ENCODE measurements at places on chromosomes 12 and 14. TPM values are rescaled to one million over a fixed set of nuclear protein-coding genes. Genes with fewer than 3 reads are reported as not detected.

DNA sequence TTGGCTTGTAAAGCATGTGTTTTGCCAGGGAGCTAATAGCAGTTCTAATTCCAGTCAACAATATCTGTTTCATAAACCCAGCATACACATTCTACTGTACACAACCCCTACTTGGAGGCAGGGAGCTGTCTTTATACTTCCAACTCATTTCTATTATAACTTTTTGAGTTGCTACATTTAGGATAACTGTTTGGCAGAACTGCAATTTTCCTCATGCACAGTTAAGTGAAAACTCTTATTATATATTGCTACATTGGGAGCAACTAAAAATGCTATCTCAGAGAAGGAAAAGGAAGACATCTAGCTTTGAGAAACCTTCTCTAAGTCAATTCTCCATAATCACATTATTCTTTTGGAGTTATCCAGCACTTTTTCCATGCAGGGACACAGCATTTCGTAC is 480.2 kb downstream of the RPS29 start:
- DNase-seq = no peak

TAS2R20 gene
- 2.6 TPM for total RNA-seq

DNA sequence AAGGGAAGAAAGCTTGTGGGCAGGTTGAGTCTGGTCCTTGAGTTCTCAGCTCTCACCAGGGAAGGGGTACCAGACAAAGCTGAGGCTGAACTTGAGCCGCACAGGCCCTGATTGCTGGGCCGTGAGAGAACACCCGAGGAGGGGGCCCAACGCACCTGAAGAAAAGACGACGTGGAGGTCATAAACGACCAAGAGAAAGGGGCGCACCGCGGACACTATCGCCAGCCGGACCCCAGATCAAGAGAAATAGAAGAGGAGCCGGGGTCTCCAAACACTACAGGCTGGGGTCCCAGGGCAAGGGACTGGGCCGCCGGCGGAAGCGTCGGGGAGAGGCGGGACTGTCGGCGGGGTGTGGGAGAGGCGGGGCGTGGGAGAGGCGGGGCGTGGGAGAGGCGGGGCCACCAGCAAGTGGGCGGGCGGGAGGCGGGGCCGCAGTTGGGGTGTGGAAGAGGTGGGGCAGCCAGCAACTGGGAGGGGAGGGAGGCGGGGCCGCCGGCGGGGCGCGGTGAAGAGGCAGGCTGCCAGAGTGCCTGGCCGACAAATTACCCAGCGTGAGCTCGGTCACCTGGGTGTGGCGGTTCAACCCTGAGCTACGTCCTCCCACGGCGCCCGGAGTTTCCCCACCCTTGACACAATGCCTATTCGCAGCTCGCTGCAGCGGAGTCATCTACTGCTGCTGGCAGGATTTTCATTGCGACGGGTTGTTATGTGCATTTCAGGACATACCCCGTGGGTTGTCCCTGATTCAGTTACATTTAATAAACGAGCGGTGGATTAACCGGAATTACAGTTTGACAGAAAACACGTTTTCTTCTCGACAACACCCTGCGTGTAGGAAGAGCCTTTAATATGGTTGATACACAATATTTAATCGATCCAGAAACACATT is 15.5 kb upstream of the NEMF start:
- DNase-seq = peak; percentile 98

TAPBPL gene
- 27.1 TPM for total RNA-seq

DNA sequence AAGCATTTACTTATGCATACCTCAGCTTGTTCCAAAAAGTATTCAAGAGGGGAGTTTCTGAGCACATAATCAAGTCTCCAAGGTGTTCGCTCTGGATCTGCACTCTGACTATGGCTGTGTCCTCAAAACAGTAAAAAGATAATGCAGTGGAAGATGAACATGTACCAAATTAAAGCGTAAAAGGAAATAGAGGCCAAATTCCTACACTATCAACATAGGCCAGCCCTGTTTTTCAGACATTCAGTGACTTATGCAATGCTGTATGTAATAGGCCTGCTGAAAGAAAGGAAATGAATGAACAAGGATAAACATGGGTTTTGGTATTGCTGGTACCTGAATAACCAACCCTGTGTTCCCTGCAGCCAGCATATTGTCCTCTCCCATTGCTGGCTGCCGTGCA is 115.7 kb downstream of the SAMD4A start:
- DNase-seq = no peak

GRCh38 chr14:40003773-40004172 is 571.5 kb upstream of the FBXO33 start:
- no peak for DNase-seq

DNA sequence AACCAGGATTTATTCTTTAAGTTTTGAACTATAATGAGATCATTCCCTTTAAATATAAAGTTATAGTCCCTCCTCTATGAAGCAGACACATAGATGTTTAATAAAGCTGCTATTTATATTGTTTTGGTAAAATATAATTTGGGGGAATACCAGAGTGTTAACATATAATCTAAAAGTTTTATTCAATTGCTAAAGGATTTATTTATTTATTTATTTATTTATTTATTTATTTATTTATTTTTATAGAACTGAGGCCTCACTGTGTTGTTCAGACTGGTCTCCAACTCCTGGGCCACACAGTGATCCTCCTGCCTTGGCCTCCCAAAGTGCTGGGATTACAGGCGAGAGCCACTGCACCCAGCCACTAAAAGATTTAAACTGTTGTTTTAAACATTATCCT is 98.6 kb downstream of the KICS2 start:
- no peak for DNase-seq

GRCh38 chr12:54355104-54355815 is 9.0 kb downstream of the GPR84 start:
- no peak for DNase-seq

GRCh38 chr14:101888182-101888581 is 76.2 kb upstream of the DYNC1H1 start:
- DNase-seq = no peak
